ENCODE measurements at places on chromosomes 1 and 21.

DNA sequence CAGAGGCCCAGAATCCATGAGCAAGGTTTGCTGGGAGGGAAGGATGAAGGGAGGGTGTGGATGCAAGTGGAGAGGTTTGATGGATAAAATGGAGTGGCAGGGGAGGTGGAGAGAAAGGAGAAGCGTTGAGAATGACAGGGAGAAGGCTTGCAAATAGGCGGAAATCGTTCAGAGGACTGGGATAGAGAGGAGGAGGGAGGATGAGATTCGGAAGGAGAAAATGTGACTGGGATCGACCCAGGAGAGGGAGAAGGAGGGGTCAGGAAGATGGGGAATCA lies 376 bp downstream of the AVPR1B start:
- no peak for DNase-seq

DNA sequence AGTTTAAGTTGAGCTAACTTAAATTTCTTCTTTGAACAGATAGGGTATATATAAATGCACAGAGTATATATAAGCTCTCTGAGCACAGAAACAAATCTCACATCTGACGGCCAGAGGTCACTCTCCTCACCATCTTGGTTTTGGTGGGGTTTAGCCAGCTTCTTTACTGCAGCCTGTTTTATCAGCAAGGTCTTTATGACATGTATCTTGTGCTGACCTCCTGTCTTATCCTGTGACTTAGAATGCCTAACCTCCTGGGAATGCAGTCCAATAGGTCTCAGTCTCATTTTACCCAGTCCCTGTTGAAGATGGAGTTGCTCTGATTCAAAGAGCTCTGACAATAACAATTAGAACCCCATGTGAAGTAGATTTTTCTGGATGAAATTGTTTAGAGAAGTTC lies 1.6 kb upstream of the MOV10 start:
- no peak for DNase-seq

- DNase-seq: no peak
Observed at GRCh38 chr1:161943737-161944136, 79.9 kb downstream of the OLFML2B start.

DNA sequence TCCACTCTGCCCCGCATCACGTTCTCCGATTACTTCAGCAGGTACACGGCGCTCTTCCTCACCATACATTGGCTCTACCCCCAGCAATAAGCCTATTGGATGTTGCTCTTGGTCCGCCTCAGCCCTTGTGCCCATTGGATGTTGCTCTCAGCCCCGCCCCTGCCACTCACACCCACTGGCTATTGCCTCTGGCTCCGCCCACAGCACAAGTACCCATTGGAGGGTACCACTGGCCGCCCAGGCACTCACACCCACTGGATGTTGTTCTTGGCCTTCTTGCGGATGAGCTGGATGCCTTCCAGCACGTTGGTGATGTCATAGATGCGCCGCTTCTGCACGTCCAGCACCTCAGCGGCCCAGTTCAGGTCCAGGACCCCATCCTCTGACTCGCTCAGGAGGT lies 9.4 kb downstream of the E2F2 start:
- no peak for DNase-seq

- DNase-seq: no peak
Observed at GRCh38 chr1:30378003-30378596, 345.3 kb downstream of the MATN1 start.

DNA sequence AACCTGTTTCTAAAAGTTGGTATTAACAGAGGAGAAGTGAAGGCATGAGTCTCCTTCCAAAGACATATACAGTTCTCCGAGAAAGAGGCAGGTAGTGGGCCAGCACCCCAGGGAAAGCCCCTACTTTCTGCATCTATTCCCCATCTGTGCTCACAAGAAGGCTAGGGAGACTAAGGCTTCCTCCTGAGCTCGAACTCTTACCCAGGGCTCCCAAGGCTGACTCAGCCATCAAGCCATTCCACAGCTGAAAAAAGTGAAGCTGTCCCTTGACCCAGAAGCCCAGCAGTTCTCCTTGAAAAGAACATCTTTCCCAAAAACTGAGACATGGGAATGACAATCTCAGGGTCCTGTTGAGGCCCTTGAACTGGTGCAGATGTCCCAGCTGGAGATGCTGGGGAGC lies 1.9 kb upstream of the PADI3 start:
- no peak for DNase-seq

DNA sequence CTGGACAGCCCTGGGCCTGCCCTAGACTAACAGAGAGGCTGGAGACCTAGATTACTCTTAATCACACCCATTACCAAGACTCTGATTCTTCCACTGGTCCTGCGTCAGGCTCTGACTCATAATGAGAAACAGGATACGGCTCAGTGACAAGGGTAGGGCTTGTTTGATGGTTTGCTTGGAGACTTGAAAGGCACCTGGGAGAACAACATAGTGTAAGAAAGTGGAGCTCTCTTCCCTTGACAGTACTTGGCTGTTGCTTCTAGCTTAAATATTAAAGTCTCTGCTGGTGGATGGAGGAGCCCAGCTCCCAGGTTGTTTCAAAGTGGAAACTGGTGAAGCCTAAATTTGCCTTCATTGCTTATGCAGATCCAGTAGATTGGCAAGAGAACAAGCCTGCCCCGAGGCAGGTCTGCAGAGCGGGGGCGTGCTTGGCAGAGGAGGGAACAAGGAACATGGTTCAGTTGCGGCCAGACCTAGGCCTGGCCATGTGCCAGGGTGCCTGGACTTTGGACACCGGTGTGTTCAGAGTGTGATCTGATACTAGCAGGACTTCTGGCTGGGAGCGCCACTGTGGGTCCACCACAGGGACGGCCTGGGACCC lies 480.6 kb downstream of the CAMTA1 start:
- DNase-seq: no peak

DNA sequence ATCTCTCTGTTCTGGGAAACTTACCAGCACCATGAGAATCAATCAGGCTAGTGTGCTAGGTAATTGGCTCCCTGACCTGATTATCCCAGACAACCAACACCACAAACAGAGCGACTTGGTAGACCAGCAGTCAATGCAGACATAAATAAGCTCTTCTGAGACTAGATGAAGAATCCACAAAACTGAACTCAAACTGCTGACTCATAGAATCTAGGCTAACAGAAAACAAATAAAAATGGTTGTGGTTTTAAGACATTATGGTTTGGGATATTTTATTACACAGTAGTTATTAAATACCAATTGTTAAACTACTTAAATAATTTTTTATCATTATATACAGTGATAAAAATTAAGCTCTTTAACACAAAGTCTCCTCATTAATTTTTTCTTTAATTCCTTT lies 535.7 kb downstream of the COL11A1 start:
- DNase-seq: no peak

GRCh38 chr1:165852871-165853270 lies 25.5 kb downstream of the UCK2 start:
- no peak for DNase-seq

- DNase-seq: no peak
Observed at GRCh38 chr1:214377886-214378285, 96.9 kb downstream of the SMYD2 start.

DNA sequence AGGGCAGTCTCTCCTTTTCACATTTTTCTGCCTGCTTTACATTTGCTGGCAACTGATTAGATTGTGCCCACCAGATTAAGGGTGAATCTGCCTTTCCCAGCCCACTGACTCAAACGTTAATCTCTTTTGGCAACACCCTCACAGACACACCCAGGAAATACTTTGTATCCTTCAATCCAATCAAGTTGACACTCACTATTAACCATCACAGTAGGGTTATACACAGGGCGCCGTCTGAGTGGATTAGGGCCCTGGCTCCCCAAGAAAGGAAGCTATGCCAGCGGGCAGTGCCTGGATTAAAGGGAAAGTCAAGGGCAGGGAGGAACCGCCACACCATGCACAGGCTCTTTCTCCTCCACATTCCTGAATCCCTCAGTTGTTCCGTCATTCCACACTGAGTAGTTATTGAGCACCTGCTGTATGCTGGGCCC lies 56.2 kb downstream of the EVA1C start:
- DNase-seq: no peak

- DNase-seq: no peak
Observed at GRCh38 chr1:16612332-16613172, 812 bp downstream of the NBPF1 start.

DNA sequence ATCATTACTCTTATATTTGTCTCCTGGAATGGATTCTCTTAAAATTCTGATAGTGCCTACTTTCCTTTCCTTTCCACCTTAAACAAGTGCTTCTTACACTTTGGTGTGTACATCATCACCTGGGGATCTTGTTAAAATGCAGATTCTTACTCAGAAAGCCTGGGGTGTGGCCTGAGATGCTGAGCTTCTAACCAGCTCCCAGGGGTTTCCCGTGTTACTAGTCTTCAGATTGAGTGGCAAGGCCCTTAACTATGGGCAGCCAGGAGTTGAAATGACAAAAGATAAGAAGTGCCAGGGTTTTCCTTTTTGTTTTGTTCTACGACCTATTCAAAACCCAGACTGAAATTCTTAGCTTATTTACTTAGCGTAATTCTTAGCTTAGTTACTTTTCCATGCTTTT lies 159.2 kb downstream of the HFM1 start:
- no peak for DNase-seq

- DNase-seq: no peak
Observed at GRCh38 chr1:179253286-179253972, 24.0 kb upstream of the ABL2 start.

DNA sequence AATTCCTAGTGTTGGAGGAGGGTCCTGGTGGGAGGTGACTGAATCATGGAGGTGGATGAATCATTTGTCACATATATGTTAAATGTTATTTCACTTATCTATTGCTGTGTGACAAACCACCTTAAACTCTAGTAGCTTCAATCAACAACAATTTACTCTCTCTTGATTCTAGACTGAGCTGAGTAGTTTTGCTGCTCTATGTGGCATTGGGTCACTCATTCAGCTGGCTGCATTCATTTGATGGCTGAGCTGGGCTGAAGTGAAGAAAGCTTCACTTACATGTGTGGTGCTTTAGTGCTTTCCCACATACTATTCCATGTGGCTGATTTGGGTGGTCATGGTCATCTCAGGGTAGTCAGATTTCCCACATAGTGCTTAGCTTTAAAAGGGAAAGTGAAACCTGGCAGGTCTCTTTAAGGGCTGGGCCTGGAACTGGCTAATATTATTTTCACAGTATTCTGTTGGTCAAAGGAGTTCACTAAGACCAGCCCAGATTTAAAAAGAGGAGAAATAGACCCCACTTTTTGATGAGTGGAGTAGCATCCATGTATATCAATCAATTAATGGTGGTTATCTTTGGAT lies 10.5 kb downstream of the DNAH14 start:
- no peak for DNase-seq

GRCh38 chr1:112388436-112388835 lies 7.6 kb upstream of the CTTNBP2NL start:
- no peak for DNase-seq

GRCh38 chr1:186819126-186819525 lies 9.6 kb upstream of the PLA2G4A start:
- no peak for DNase-seq

- DNase-seq: no peak
Observed at GRCh38 chr1:186009039-186009737, 275.0 kb downstream of the HMCN1 start.

DNA sequence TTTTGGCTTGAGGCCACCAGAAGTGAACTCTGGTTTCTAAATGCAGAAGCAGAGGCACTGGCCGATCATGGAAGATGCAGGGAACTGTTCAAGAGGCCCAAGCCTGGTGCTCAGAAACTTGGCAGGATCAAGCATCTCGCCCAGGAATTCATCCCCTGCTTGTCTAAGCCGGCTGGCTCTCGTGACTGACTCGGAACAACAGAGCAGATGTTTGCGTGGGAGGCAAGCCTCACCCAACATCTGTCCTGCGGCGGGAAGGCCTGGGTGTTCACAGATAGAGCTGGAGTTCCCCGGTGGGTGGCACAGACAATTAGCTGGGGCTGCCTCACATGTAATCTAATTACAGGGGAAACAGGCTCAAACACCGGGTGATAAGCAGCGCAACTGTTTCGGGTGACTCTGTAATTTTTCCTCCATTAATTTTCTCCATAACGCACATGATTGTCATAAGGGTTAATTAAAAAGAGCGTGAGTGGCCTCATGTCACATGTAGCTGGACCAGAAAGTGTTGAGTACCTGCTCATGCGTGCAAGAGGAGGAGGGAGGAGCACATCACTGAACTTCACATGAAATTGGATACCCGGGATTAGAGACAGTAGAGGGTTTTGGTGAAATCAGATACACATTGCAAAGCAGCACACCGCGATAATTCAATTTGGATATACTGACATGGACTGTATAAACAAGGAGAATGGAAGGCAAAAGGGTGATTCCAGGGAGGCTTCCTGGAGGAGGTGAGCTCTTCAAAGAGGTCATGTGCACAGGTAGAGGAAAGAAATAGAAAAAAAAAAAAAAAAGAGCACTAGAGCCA lies 180.0 kb downstream of the ETS2 start:
- peak; percentile 89 for DNase-seq

DNA sequence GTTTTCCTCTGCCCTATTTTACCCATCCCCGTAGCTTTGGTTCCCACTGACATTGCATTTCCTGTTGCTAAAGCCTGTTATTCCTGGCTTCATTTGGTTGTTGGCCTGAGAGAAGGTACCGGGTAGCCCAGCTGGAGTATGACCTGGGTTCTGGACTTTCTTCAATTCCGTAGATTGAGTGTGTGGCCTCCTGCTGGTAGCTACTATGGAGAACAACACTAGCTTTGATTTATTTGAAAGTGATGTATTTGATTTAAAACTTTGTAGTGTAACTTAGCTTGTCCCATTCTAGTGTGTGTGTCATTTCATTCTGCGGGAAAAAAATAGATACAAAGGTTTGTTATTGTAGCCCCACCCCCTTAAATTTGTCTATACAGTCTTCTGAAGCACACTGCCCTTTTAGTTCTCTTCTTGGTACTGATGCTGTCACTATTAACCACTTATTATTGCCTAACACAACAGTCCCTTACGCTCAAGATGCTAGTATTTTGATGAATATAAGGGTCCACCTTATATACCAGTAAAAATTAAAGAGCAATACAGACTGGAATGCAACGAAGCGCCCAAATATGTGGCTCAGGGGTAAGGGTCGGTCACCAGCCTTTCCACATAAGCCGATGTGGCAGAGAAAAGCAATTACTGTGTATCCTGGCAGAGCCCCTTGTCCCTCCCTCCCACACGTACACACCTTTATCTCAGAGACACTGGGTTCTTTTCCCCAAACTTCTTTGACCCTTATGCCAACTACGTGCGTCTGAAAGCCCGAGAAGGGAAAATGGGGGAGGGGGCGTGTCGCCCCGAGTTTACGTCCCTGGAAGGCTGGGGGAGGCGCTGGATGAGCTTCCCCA lies 643 bp upstream of the MOV10 start:
- DNase-seq: no peak

DNA sequence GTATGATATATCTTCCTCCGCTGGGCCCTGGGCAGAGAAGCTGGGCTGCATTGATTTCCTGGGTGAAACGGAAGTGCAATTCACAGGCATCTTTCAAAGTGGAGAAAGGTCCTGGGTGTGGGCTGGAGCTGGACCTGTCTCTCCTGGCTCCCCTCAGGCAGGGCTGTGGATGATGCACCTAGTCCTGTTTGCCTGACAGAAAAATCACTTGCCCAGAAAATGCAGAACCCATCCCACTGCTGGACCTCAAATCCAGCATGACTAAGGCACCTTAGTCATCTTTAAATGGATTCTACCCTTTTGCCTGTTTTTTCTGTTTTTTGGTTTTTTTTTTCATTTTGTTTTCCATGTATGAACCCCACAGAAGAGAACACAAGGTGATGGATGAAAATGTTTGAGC lies 49.7 kb downstream of the MYSM1 start:
- no peak for DNase-seq

- no peak for DNase-seq
Observed at GRCh38 chr1:26468911-26469310, 3.3 kb upstream of the HMGN2 start.

Data from NCI-H1417 treated with DMSO at 0.1 percent for 48 hours (cell line).